ENCODE measurements at places on chromosomes 12 and 14.

DNA sequence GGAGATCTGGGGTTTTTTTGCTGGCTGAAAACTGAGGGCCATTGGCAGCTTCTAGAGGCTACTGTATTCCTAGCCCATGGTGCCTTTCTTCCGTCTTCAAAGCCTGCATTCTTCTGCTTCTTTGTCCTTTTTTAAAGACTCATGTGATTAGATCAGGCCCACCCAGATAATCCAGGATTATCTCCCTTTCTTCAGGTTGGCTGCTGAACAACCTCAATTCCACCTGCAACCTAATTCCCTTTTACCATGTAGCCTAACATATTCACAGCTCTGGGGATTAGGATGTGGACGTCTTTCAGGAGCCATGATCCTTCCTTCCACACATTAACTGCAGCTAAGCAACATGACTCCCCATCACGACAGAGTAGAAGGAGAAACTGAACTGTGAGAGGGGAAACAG, 985.5 kb downstream of the DIO2 start:
- no peak for DNase-seq

DNA sequence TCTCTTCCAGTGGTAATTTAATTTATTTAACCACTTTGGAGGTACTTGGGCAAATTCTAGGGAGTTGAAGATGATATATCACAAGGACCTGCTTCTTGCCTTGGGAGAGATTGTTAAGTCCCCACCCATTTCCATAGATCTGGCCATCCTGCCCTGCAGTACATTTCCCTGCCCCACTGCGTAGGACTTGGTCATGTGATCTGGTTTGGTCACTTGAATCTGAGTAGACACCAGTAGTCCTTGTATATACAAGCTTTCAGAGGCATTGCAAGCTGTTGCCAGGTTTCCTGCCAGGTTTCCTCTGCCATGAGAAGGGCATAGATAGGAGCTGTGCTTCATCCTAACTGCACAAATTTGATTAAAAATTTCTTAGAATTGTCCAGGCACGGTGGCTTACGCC, 200.0 kb downstream of the ADAMTS20 start:
- no peak for DNase-seq

GRCh38 chr12:3753544-3754284, 805 bp upstream of the CRACR2A start:
- DNase-seq, result no peak

DNA sequence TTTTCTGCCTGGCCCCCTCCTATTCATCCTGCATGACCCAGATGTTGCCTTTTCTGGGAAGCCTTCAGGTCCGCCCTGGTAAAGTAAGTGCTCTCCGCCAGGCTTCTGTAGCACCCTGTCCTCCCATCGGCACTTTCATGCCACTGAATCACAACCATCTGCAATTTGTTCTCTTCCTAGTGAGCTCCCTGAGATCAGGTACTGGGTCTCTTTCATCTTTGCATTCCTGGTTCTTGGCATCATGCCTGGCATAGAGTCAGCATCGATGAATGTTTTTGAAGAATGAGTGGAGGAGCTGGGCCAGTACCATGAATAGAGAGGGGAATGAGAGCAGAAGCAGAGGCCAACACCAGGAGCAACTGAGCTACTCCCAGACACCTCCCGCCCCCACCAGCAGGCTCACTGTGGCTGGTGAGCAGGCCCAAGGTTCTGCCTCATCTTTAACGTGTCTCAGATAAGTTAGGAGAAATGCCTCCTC, 13.1 kb downstream of the ZDHHC22 start:
- no peak for DNase-seq

GRCh38 chr12:37546206-37546605, 770.4 kb upstream of the ALG10B start:
- no peak for DNase-seq

DNA sequence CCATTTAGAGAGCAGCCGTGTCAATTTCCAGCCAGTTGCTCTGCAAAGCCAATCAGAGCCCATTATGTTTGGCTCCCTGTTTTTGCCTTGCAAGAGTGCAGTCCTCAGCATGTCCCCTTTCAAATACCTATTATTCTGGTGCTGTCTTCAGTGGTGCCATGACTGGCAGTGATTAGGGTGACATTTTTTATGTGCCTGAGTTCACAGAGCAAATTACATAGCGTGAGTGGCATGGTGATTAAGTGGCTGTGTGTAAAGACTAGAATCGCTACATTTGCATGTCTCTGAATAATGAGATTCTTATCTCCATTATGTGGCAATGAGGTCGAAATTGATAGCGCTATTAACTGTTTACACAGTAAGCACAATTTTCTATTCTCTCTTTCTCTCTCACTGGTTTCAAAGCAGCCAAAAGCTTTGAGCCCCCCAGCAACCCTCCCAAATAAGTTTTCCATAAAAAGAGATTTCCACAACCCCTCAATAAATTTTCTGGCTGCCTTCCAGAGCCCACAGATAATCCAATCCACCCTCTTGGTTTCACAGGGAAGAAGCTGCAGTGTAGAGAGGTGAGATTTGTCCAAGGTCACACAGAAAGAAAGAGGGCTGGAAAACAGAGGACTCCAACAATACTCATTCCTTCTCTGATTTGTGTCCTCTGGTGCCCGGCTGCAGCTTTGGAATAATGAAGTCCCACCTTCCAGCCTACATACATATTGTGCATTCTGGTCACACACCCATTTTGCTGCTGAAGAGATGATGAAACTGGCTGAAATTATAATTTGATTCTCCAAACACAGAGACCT, 58.8 kb upstream of the NUDT4 start:
- DNase-seq, result no peak

DNA sequence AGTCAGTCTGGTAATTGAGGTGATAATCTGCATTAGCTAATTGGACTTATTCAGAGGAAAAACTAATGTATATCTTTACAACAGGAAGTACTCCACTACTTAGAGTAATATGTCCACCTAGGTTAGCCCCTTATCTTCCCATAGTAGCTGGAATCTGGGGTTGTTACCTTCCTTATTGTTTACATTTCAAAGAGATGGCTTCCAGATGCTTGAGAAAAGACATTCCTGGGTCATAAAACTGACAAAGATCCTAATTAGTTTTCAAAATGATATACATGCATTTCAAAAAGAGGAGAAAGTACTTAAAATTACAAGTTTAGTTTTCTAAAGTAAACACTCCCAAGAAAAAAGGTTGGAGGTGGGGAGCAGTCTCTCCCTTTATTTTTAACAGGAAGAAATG, 78.1 kb downstream of the RPL10L start:
- no peak for DNase-seq

GRCh38 chr14:55614304-55614703, 34.3 kb downstream of the KTN1 start:
- no peak for DNase-seq

DNA sequence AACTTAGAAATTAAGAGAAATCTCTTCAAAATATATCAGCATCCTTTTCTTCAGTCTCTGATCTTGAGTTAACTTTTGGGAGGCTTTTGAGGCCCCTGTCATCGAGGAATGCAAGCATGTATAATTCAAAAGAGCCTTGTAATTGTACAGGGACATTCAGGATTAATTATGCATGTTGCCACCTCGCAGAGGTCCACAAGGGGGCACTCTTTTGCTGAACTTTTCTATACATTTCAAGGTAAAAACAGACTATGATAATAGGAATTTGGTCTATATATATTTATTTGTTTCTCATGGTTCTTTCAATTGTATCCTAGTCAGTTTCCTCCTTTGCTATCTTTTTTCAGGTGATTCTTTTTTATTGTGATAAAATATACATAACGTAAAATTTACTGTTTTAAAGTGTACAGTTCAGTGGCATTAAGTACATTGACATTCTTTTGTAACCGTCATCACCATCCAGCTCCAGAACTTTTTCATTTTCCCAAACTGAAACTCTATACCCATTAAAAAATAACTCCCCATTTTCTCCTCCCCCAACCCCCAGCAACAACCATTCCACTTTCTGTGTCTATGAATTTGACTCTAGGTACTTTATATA, 47.0 kb upstream of the SLC2A13 start:
- peak; percentile 55 for DNase-seq

GRCh38 chr12:78672033-78672432, 192.5 kb upstream of the SYT1 start:
- no peak for DNase-seq

DNA sequence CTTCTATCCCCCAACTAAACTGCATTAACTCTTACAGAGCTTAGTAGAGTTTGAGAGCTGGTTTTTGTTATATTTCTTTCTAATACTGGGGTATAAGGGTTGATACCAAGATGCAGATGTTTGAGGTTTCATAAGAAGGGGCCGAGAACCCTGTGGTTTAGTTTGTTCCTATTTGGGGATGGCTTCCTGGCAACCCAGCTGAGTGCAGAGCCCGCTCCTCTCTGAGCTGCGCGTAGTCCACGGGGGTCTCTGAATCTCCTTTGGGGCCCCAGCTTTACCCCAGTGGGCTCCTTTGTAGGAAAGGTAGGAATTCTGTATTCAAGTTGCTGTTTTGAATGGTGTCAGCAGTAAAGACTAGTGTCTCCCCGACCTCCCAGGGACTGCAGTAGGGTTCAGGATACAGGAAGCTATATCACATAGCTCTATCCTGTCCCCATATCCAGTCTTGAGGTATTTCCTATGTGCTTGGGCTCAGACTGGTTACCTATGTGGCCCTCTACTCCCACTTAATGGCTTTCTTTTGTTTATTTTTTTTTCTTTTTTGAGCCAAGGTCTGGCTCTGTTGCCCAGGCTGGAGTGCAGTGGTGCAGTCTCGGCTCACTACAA, 25.4 kb downstream of the PLXNC1 start:
- DNase-seq, result no peak

GRCh38 chr14:22315336-22315735, 273.7 kb downstream of the DAD1 start:
- DNase-seq, result no peak

DNA sequence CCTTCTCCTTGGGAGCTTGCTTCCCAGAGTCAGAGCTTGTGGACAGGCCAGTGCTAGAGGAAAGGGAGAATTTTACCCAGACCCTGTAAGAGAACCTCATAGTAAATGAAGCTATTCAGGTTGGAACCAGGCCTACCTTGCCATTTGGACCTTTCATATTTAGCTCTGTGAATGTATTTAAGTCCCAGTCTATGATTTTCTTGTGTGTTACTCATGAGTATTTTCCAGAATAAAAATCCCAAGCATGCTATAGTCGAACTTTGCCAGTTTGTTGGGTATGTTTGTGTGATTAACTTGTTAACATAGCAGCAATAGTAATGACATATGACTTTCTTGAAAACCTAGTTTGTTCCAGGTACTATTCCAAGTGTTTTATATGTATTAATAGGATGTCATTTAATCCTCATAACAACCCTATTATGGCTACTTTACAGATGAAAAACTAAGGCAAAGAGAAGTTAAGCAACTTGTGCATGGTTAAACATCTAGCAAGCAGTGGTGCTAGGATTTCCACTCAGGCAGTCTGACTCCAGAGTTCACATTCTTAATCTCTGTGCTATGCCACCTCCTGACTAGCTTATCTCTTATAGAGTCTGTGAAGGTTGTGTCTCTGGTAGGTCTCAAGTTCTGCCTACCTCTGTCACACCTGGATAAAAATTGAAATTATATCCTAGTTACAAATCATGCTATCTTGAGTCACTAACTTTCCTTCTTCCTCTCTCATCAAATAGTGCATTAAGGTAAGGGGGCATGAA, 47.9 kb upstream of the GARIN2 start:
- DNase-seq, result no peak

DNA sequence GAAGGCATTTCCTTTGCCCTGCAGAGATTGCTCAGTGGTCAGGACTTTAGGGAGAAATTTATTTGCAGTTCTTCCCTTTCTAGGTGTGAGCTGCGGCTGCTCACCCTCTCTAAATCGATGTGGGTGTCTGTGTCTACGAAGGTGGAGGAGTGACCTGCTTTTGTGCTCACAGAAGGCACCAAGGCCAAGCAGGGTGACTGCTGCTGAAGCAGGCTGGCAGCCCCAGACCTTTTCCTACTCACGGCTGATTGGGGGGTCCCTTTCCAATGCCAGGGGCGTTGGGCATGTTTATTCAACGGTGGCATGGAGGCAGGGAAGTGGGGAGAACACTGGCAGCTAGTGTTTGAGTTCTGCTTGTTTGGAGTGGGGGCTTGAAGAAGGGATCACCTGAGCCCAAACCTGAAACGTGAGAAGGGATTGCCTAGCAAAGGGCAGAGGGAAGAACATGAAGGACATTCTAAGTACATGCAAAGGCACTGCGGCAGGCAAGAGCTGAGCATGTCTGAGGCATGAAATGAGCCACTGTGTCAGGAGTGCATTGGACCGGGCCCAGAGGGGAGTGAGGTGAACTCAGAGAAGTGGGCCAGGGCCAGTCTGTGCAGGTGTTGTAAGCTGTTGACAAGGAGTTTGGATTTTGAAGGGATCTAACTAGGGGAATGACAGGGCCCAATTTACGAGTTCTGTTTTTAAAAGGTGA, 56.3 kb downstream of the CACNA1C start:
- DNase-seq, result no peak

DNA sequence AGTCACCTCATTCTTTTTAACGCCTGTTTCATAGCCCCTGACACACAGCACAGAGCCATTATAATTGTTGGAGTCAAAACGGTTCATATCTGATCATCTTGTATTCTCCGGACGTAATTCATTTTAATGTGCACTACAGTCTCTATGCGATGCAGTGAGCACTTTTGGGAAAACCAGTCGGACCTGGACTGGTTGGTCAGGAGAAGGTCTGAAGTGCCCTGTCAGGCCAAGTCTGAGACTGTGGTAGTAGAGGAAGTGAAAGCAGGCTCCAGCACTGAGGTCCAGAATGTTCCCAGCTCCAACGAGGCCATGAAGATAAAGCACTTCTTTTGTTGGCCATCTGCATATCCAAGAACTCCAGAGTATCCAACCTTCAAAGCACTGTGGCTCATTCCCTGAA, 117.1 kb upstream of the NCOR2 start:
- no peak for DNase-seq

DNA sequence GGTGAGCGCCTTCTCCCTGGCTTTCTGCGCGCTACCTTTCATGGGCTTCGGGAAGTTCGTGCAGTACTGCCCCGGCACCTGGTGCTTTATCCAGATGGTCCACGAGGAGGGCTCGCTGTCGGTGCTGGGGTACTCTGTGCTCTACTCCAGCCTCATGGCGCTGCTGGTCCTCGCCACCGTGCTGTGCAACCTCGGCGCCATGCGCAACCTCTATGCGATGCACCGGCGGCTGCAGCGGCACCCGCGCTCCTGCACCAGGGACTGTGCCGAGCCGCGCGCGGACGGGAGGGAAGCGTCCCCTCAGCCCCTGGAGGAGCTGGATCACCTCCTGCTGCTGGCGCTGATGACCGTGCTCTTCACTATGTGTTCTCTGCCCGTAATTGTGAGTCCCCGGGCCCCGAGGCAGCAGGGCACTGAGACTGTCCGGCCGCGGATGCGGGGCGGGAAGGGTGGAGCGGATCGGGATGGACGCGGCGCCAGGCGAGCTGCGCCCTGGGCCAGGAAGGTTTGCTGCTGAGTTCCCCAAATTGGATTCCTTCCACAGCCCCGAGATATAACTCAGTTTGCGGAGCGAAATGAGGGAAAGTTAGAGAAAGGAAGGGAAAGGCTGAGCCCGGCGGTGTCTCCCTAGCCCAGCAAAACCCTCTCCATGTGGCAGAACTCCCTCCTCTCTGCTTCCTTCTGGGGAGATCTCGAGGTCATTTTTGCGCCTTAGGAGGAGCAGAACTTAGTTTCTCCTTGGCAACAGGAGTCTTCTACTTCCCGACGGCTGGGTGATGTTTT, 972 bp downstream of the PTGDR start:
- no peak for DNase-seq

- DNase-seq, result no peak
Measured at GRCh38 chr12:98073610-98074009, 441.8 kb upstream of the TMPO start.

GRCh38 chr14:87579036-87579435, 413.9 kb downstream of the GALC start:
- DNase-seq, result no peak

Data from CD4-positive, alpha-beta T cell treated with Interleukin-4 for 4 hours (primary cell).